Endothelial cell of coronary artery (primary cell): ENCODE measurements at places on chromosomes 1 and 21. TPM values are rescaled to one million over a fixed set of nuclear protein-coding genes. Genes with fewer than 3 reads are reported as not detected.

The SERPINC1 gene
- total RNA-seq: not detected in 2 replicates

The TRNP1 gene
- total RNA-seq: 10.1 and 22.8 TPM in 2 replicates

The PDPN gene
- 0.27 and 0.38 TPM in 2 replicates for total RNA-seq

The IFI44L gene
- 1.2 and 4.5 TPM in 2 replicates for total RNA-seq

The E2F2 gene
- total RNA-seq: 0.47 and 0.81 TPM in 2 replicates

The ANGEL2 gene
- 33.3 and 39.9 TPM in 2 replicates for total RNA-seq

The RHOU gene
- total RNA-seq: 0.27 and 0.94 TPM in 2 replicates

The WASF2 gene
- 24.7 and 36.5 TPM in 2 replicates for total RNA-seq

The RASAL2 gene
- total RNA-seq: 11.1 and 12.9 TPM in 2 replicates

The ANKRD65 gene
- total RNA-seq: under 0.01 and 0.09 TPM in 2 replicates

The PLPPR4 gene
- not detected in 2 replicates for total RNA-seq

The FCMR gene
- total RNA-seq: not detected in 2 replicates

The SYNC gene
- total RNA-seq: 7.0 and 12.3 TPM in 2 replicates
